Esophagus muscularis mucosa (tissue), 4 donors: ENCODE measurements at places on chromosomes 1 and 21. TPM values are rescaled to one million over a fixed set of nuclear protein-coding genes. Genes with fewer than 3 reads are reported as not detected.

The VPS13D gene
- total RNA-seq: 67.8 TPM

The SPRR4 gene
- not detected for total RNA-seq

The S1PR1 gene
- 17.9 TPM for total RNA-seq

The NR0B2 gene
- total RNA-seq: not detected

The HSD11B1 gene
- 5.0 TPM for total RNA-seq

The PLA2G2D gene
- not detected for total RNA-seq

The SMIM12 gene
- total RNA-seq: 29.5 TPM

The FBXO2 gene
- total RNA-seq: 5.7 TPM

The TSTD1 gene
- total RNA-seq: 31.3 TPM

DNA sequence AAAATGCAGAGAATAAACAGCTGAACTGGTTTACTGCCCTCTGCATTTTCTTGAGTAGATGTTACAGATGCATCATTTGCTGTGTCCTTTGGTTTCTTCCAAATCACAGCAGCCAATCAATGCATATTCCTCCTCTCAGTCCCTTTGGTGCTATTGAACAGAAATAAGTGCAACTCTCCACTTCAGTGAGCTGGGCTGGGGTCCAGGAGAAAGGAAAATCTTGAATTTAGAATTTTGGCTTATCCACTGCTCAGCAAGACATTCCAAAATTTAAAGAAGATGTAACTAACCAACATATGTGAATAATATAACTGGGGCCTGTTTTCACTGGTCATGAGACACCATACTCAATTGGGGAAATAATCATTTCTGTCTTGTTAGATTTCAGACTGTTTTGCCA is 39.2 kb downstream of the PRMT6 start:
- DNase-seq: no peak

DNA sequence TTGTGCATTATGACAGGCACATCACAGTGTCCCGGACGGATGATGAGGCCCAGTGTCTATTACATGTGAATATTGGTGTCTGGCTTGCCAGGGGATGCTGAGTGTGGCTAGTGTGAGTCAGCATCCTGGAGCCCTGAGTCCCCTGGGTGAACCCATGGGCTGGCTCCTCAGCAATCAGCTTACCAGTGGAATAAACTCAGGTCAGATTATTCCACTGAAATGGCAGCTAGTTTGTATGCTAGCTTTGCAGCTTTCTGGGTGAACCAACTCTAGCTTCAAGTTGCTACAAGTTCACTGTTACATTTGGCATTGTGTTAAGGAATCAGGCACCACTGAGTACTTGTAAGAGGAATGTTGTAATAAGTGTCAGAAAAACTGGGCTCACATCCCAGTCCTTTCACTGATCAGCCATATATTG is 23.9 kb upstream of the RPTN start:
- DNase-seq: no peak

DNA sequence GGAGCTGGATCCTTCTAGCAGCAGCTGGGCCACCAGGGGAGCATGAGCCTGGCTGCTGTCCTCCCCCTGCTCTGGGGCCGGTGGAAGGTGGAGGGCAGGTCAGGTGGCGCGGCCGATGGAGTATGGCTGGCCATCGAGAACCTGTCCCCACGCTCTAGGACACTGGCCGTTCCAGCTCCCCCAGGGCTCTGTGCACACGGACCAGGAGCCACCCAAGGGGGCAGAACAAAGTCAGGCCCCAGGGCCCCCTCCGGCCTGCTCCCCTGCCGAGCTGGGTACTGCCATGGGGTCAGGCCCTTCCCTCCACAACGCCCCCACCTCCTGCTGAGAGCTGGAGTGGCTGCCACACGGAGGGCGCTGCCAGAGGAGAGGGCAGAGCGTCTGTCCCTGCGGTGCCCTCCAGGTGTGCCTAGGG is 4.5 kb upstream of the PLCH2 start:
- DNase-seq: no peak

- DNase-seq: no peak
Measured at GRCh38 chr1:243316366-243316989, 60.6 kb downstream of the SDCCAG8 start.

- no peak for DNase-seq
Measured at GRCh38 chr1:56824271-56824670, 5.1 kb upstream of the FYB2 start.

DNA sequence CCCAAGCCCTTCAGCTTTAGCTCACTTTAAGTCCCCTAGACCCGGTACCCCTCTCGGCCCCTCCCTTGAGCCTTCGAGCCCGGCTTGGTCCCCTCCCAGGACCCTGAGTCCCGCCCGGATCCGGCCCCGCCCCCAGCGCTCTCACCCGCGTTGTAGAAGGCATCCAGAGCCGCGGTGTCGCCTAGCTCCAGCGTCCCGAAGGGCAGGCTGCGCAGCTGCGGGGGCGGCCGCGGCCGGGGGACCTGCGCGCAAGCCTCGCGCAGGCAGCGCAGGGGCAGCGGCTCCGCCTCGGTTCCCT is 699 bp downstream of the MAP3K6 start:
- peak; percentile 94 for DNase-seq

DNA sequence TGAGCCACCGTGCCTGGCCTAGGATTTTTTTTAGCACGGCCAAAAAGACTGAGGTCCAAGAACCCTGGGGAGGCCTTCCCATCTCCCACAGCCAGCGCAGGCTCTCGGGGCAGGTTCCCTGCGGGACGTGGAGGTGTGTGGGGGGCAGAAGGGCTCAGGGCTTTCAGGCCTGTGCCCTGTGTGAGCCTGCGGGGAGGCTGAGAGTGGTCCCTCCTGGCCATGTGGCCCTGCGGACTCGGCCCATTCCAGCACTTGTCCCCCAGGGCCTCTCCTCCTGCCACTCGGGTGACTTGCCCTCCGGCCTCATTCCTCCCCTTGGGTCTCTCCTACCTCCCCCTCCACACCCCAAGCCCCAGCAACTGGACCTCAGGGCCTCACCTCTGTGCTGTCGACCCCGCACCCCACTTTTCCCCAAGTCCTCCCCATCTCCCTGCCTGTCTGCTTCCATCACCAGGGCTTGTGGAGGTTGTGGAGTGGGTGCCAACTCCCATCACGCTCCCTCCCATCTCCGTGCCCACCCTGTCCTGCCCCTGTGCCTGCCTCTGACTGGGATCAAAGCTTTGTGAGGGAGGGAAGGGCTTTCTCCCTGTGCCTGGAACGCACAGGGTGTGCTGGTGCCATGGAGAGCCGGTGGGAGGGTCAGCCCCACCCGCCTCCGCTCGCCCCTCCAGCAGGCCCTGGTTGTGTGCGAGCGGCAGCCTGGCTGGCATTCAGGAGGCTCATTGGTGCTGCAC is 32.2 kb upstream of the DIP2A start:
- DNase-seq: no peak

DNA sequence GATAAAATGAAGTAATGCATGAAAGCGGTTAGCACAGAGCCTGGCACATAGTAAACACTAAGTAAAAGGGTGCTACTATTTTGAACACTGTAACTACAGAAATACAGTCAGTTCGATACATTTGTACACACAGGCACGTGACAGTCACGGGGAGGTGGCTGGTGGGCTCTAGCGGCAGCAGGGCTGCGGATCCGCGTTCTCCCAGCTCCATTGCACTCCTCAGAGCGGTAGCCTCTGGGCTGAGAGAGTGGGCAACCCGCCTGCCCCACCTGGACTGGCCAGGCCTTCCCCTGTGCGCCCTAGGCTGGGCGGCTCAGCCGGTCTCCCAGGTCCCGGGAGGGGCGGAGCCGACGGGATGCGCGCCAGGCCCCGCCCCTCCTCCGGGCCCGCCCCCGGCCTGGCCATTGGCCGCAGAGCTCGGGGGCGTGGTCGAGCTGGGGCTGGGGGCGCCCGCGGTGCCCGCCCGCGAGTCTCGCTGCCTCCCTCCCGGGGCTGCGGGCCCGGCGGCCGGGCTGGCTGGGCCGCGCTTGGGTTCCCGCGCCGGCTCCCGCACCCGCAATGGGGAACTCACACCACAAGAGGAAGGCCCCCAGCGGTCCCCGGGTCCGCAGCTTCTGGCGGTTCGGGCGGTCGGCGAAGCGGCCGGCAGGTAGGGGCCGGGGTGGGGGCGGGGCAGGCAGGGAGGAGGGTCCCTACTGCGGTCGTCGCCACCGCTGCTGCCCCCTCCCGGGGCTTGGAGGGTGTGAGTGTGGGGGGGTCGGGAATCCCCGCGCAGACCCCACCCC is 51.2 kb upstream of the SYNC start:
- DNase-seq: no peak

- no peak for DNase-seq
Measured at GRCh38 chr1:36764798-36765197, 269.5 kb downstream of the GRIK3 start.

DNA sequence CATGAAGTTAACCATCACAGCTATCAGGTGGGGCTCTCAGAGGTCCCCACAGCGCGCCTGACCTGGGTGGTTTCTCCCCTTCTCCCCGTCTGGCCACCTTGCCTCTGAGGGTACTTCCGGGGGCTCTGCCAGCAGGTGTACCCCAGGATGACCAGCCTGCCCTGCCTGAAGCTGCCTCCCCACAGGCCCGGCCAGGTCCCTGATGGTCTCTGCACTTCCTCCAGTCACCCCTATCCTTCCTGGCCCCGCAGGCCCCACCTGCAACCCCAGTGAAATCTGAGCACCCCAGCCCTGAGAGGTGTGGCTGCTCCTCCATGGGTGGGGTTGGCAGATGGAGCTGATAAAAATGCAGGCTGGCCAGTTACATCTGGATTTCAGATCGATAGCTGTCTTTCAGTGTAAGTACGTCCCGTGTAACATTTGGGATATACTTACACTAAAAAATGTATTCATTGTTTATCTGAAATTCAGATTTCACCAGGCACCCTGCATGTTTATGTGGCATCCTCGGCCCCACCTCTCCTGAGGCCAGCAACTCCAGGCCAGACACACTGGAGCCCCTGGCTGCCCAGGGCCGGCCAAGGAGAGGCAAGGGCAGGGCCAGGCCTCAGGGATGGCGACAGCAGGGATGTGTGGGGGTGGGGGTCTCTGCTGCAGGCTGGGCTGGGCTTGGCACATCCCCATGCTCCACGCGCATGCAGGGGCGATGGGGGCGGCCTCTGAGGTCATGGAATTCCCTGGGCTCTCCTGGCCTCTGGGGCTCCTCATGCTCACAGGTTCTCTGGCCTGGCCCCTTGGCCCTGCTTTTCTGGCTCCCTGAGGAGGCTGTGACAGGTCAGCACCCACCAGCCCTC is 25.1 kb downstream of the LRRC3 start:
- no peak for DNase-seq

- DNase-seq: no peak
Measured at GRCh38 chr1:153536671-153537375, 1.0 kb upstream of the S100A6 start.

GRCh38 chr1:167782946-167783345 is 61.2 kb downstream of the MPZL1 start:
- peak; percentile 17 for DNase-seq

DNA sequence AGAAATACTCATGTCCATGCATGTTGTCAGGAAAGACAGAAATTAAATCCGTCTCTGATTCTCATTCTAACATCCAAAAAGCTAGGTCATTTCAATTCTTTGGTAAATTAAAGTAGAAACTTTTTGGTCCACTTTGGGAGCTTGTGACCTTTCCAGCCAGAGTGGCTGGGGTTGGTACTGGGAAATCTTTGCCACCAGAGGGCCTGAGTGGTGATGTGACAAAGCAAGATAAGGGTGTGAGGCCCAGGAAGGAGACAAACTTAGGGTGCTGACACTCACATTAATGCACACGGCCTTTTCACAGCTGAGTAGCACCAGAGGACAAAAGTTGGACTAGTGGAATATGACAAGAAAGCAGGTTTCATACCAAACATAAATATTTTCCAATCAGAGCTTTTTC is 144.3 kb downstream of the DNM3 start:
- DNase-seq: no peak

DNA sequence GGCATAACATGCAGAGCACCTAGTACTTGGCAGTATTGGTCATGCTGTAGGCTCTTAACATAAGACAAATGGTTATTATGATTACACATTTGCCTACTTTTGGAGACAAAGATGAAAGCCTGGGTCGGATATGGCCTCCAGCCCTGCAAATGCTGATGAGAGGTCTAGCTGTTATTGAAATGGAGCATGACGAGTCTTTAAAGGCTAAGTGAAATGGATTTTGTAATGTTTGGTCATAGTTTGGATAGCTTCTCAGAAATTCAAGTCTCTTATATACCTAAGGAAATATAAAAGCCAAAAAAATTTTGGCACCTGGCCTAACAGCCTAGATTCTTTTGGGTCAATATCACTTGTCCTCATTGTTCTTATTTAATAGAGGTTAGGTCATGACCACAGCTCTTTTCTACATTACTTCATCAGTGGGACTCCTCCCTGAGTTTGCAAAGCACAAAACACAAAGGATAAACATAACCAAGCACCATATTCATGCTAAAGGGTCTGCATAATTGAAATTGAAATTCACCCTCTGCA is 69.2 kb upstream of the WLS start:
- no peak for DNase-seq

DNA sequence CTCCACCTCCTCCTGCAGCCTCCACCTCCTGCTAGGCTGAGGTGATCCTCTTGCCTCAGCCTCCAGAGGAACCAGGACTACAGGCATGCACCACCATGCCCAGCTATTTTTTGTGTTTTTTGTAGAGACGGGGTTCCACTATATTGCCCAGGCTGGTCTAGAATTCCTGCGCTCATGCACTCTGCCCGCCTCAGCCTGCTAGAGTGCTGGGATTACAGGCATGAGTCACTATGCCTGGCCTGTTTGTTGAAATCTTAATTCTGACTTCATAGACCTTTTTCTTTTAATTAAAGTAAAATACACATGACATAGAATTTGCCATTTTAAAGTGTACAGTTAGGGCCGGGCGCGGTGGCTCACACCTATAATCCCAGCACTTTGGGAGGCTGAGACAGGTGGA is 42.7 kb downstream of the FAAP20 start:
- DNase-seq: no peak
